ENCODE measurements at places on chromosomes 16 and 17. TPM values are rescaled to one million over a fixed set of nuclear protein-coding genes. Genes with fewer than 3 reads are reported as not detected.
A peak's percentile ranks its signal among the peaks of the same experiment; 100 is the strongest.

GRCh38 chr17:80773243-80773991 is 218.2 kb upstream of the CHMP6 start:
- DNase-seq: no peak

- peak; percentile 57 for DNase-seq
Measured at GRCh38 chr16:72189865-72190371, 18.0 kb upstream of the PMFBP1 start.

Gene CPD
- 136 TPM for total RNA-seq

GRCh38 chr17:72236980-72237633 is 116.3 kb downstream of the SOX9 start:
- no peak for DNase-seq

- no peak for DNase-seq
Measured at GRCh38 chr17:5424909-5425308, 4.9 kb downstream of the RPAIN start.

Gene CCDC144A
- total RNA-seq: 1.8 TPM

DNA sequence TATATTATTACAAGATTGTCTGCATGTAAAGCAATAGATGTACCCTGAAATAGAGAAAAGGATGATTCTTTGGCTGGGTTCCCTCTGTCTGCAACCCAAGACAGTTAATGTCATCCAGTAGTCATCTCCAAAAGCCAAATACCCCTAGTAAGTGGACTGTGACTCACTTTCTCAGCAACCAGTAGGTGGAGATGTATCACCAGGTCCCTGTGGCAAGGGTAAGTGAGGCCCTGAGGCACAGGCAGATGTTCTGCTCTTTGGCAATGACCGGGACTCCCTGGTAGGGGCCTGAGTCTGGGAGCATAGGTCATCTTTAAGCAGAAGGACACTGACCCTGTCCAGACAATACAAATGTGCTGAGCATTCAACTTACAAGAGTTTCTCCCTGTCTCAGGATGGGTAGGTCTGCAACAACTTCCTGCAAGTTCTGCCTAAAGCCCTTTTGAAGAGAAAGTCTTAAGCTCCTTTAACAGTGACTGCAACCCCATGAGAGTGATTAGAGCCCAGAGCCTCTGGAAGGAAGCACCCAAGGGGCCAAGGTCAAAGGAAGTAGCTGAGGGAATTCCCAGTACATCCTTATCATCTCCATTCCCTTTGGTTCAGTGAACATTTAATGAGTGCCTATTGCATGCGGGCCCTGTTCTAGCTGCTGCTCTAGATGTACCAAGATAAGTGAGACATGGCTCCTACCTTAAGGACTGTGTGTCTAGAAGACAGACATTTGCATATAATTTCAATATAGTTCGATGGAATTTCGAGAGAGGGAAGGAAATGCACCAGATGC is 31.9 kb downstream of the PMP22 start:
- peak; percentile 62 for DNase-seq

DNA sequence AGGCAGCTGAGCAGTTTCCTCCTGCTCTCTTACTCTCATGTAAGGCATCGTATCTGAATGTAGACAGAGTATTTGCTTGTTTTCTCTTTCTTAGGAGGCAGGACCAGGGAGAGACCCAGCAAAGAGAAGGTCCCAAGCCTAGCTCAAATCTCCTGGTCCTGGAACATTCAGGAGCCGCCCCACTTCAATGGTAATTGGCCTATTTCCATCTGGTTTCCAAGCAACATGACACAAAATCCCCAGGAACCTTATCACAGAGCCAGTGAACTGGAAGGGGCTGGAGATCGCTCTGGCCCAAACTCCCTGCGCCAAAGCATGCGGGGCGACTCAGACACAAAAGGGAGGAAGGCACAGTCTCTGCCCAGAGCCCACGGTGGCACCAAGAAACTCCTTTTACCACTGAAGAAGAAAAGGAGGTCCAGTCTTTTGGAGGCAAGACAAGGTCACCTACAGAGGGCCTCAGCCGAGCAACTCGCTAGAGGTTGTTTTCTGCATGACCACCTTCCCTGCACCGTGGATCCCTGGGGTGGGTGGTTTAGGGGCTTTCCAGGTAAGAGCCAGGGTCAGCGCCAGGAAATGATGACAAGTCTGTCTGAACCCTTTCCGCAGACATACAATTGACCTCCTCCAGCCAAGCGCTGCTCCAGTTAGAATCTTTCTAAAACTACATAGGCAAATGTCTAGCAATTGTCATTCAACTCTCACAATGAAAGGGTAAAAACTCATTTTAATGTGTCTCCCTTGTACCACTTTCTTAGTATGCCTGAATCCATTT is 394.7 kb downstream of the SOX9 start:
- no peak for DNase-seq

DNA sequence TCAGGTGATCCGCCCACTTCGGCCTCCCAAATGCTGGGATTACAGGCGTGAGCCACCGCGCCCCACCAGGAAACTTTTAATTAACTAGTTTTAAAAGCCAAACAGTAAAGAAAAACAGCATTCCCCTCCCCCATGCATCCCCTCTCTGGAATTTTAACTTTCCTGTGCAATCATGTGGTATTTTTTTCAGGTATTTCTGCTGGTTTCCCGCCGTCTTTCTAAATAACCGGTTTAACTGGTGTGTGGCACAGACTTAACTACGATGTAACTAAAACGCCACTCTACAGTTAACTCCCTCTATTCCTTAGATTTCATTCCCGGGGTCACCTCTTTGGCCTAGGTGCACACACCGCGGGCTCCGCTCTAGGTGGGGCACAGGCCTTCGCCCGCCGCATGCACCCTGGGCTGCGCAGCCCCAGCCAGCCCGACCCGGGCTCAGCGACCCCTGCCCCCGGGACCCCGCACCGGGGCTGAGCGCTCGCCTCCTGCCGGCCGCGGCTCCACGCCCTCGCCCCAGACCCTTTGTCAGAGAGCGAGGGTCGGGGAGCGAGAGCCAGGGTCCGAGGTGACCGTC is 15.1 kb upstream of the UTP6 start:
- DNase-seq: no peak

GRCh38 chr16:86396901-86397311 is 113.4 kb upstream of the FOXF1 start:
- peak; percentile 80 for DNase-seq

Gene CD300C
- not detected for total RNA-seq

- no peak for DNase-seq
Measured at GRCh38 chr17:68384471-68384870, 72.8 kb downstream of the WIPI1 start.

Gene C17orf50
- total RNA-seq: not detected

- no peak for DNase-seq
Measured at GRCh38 chr17:78965491-78965924, 14.2 kb downstream of the LGALS3BP start.

DNA sequence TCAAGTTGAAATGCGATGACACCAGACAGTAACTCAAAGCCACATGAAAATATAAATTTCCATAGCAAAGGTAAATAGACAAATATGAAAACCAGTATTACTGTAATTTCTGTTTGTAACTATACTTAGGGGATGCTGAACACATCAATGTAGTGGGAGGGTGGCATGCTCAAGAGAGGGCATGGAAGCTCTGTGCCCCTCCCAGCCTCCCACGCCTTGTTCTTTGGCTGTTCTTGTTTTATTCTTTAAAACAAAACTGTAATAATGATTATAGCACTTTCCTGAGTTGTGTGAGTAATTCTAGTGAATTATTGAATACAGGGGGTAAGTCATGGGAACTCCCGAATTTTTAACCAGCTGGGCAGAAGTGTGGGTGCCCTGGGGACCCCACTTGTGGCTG is 11.0 kb upstream of the GPT2 start:
- DNase-seq: no peak

Gene ZSCAN10
- not detected for total RNA-seq

DNA sequence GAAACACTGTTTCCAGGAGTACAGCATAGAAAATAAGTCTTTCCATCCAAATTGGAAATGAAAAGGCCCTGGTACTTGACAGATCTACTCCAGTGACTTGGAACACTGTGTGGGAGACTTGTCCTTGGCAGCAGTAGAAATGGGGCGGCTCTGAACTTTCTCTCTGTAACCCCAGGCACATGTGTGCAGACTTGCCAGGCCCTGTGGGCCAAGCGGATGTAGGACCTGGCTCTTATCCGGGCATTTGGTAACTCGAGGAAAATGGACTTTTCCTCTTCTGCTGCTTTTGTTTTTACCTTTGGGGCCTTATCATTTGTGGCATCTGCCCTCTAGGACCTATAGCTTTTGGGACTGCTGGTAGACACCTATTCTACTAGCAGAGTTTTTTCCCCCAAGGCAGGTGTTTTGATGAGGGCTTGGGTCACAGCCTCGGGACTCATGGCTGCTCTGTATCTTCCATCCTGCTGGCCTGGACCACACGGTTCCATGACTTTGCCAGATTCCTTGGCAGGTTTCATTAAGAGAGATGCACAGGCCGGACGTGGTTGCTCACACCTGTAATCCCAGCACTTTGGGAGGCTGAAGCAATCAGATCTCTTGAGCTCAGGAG is 43.5 kb downstream of the SMPD3 start:
- DNase-seq: no peak

DNA sequence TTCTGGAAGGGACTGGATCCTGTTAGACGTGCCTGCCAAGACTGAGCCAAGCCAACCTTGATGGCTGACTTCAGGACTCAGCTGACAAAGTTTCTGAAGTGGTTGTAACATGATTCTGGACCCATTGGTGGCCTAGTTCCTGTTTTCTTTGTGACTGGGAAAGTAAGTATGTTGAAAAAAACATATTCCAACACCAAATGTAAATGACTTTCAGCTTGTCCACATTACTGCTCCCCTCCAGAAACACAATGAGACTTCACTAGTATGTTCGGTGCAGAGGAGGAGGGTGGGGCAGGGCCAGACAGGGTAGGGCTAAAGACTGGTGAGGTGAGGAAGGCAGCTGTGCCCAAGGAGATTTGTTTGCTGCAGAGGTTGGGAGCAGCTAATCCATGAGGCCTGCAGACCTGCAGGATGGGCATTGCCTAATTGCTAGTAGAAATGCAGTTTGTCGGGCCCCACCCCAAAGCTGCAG is 26.4 kb downstream of the NMT1 start:
- no peak for DNase-seq

DNA sequence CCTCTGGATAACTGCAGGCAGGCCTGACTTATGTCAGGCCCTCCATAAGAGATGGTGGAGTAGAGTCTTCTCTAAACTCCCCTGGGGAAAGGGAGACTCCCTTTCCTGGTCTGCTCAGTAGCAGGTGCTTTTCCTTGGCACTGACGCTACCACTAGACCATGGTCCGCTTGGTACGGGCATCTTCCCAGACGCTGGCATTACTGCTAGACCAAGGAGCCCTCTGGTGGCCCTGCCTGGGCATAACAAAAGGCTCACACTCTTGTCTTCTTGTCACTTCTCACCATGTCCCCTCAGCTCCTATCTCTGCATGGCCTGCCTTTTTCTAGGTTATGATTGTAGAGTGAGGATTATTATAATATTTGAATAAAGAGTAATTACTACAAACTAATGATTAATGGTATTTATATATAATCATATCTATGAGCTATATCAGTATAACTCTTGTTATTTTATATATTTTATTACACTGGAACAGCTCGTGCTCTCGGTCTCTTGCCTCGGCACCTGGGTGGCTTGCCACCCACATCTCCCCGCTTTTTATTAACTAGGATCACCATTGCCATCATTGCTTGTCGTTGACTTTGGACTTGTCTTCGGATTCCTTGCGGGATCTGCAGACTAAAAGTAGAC is 59.8 kb upstream of the ARL4D start:
- peak; percentile 23 for DNase-seq

DNA sequence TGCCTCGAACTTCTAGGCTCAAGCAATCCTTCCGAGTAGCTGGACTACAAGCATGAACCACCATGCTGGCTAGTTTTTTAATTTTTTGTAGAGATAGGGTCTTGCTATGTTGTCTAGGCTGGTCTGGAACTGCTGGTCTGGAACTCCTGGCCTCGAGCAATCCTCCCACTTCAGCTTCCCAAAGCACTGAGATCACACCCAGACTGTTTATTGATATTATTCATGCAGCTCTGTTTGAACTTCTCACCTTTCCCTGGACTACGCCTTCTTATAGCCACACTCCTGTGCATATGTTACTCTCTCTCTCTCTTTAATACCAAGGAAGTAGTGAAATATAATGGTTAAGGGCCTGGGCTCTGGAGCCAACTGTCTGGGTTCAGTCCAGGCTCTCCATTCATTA is 4.6 kb downstream of the COG7 start:
- no peak for DNase-seq

DNA sequence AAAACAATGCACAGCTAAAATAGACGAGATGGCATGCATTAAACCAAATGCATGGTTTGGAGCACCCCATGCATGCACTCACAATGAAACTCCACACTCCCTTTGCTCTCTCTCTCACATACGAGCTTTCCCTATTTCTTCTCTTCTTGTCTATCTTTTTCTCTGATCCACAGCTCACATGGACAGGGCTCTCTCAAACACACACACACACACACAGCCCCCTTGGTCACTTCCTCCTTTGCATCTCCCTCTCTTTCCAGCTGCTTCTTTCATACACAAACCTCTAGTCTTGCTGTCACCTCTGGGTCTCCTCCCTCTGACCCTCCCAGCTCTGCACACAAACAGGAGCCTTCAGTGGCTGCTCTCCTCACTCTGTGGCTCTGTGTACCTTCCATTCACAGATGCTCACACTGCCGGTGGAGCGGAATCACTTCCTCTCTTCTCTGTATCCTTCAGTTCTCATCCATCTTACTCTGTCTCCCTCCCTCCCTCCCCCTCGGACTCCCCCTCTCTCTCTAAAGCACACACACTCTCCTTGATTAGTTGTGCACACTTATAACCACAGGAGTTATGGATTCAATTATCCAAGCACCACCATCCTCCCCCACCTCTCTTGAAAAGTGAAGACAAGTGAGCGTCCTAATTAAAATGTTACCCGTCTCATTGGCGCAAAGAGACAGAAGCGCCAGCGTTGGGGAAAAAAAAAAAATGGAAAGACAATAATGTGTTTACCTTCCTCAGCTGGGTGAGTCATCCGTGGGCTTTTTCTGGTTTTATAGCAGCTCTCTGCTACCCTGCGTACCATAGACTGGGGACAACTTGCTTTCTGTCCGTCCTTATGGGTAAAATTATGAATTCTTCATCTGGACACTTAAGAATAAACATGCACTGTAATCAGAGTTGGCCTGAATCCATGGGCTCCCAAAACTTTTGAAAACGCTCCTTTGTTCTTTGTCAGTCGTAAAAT is 90.8 kb downstream of the SHISA6 start:
- no peak for DNase-seq

Gene SOX15
- total RNA-seq: 4.3 TPM

DNA sequence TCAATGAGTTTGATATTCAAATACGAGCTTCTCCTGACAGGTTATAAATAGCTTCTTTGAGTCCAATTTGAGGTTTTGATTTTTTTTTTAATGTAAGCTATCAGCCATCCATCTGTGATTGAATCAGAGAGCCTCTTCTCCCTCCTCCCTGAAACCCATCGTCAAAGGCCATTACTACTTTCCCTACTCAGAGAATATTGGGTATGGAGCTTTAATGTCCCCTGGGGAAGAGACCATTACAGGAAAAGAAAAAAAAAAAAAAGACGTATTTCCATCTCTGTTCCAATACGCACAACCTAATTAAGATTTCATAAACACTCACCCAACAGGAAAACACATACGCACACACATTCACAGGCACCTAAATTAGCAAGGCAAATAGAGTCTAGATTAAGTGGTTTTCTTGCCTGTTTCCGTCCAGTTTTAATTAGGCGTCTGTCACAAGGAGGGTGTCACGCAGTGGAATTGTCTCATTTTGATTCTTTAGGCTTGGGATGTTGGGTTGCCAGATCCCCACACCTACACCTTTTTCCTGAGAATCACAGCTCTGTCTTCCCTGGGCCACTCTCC is 194.3 kb upstream of the RPL38 start:
- DNase-seq: no peak

Gene SLC6A2
- total RNA-seq: 0.33 TPM

- DNase-seq: no peak
Measured at GRCh38 chr16:84526794-84527531, 22.5 kb upstream of the MEAK7 start.

All from mammary epithelial cell (primary cell).